ENCODE measurements at places on chromosomes 12 and 14.
A peak's percentile ranks its signal among the peaks of the same experiment; 100 is the strongest.

DNA sequence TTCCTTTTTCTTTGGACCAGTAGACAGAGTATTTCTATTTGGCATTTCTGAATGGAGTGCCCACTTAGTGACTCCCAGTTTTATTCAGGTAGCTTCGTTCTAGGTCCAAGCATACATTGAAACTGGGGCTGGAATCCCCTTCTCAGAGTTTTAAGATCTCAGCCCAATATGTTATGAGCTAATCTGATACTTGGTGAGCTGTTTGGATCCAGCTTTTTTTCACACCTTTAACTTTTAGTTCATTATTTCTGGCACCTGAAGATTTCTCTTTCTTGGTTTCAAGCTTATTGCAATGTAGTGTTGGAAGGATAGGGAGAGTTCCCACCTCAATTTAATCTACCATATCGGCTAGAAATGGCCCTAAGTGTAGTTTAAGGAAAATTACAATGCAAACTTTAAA, 53.5 kb upstream of the CCDC198 start:
- no peak for DNase-seq

DNA sequence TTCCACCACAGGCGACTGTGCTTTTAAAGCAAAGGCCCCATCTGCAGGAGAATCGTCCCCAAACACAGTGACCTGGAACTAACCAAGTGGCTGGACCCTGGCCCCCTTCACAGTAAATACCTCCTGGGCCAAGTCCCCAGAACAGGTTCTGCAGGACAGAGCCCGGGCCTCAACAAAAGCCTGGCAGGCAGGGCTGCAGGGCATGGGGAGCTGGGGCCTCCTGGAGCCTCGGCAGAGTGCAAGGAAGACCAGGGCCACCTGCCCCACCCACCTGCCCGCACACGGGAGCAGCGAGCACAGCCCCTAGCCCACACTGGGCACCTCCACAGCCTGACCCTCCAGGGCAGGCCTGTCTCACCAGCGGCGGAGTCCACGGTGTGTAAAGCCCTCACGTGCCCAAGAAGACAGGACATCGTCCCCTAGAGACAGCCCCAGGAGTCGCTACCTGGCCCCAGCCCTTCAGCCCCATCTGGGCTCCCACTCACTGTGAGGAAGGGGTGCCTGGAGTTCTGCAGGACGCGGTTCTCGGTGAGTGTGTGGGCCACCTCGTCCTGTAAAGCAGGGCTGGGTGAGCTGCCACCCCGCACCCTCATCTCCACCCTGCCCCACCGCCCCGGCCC, 21.0 kb downstream of the AKT1 start:
- DNase-seq, result no peak

GRCh38 chr12:40310211-40310610, 85.4 kb downstream of the LRRK2 start:
- DNase-seq, result no peak

DNA sequence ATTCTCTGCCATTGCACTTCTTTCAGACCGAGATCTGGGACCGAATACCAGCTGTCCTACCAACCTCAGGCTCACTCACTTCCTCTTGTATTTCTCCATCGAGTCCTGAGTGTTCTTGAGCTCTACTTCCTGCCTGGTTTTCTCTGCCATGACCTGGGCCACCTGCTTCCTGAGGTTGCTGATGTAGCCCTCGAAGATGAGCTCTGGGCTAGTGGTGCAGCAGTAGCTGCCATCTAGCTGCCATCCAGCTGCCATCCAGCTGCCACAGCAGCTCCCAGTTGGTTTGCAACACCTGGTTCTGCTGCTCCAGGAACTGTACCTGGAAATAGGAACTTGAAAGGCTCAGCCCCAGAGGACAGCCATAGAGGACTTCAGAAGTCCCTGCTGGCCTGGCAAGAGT, 15.0 kb upstream of the KRT73 start:
- no peak for DNase-seq

DNA sequence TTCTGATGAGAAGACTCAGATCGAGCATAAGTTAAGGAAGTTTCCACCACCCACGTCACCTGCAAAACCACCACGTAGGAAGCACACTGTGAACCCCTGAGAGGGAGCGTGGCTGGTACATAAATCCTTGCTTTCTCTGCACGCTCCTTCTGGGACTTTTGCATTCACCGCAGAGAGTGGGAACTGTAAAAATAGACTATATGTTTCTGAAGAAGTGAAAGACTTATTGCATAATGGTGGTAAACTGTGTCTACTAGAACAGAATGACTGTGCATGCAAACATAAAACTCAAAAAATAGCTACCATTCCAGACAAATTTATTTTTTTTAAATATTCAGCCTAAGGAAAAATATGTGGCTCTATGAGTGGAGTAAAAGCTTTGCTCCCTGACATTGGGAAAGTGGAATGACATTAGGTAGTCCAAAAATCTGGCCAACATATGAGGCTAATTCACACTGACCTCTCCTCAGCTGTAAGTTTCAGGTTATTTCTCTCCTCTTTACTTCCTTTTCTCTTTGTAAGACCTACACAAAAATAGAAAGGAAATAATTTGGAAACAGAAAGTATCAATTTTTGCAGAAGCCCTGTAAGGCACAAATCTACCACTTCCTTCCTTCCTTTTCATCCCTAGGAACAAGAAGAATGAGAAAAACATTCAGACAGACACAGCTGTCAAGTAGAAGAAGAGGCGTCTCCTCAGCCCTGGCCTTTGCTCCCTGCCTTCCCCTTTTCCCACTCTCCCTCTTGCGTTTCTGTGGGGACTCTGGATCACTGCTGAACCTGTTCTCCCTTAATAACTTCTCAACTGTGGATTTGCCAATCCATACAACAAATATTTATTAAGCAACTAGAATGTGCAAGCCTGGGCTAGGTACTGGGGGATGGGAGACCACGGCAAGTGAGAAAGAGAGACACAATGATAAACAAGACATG, 264.3 kb upstream of the FOXN3 start:
- DNase-seq, result no peak

- no peak for DNase-seq
These were observed 111.0 kb downstream of the MGAT4C start for GRCh38 chr12:86145156-86145555.

DNA sequence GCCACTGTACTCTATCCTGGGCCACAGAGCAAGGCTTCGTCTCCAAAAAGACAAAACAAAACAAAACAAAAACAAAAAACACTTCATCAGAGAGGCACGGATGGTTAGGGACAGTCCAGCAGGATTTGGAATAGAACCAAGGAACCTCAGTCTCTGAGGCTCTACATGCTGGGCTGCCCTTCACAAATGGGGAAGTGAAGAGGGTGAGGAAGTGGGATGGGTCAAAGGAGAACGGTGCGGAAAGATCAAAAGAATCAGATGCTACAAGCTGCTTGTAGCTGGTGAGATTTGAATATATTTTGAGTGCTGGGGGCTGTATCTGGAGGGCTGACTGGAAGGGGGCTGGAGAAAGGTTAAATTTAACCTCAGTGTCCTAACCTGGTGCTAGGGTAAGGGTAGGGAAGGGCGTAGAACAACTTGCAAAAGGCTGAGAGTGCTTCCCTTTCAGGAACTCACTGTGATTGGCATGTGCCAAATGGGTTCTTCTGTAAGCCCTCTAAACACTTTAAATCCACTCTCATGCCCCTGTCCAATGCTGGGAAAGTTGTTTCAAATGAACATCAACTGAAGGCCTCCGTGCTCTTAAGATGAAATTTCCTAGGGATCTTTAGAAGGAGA, 4.6 kb downstream of the FOXJ2 start:
- no peak for DNase-seq

DNA sequence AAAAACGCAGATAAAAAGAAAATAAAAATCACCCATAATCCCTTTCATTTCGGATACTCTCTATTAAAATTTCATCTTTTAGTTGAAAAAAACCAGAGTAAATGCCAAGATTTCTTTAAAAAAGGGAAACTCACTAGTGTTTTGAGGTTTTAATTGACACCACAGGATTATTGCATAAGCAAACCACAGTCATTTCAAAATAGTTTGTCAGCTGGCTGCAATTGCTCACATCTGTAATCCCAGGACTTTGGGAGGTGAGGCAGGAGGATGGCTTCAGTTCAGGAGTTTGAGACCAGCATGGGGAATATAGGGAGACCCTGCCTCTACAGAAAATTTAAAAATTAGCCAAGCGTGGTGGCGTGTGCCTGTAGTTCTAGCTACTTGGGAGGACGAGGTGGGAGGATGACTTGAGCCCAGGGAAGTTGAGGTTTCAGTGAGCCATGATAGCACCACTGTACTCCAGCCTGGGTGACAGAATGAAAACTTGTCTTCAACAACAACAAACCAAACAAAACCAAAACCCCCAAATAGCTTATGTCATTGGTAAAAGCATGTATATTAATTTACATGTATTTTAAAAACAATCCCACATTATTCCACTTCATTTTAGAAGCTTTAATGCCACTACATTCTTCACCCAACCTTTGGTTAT, 48.8 kb downstream of the SYNE2 start:
- DNase-seq, result peak; percentile 90

- DNase-seq, result peak; percentile 70
These were observed 51.5 kb downstream of the ZC3H14 start for GRCh38 chr14:88614218-88614907.

DNA sequence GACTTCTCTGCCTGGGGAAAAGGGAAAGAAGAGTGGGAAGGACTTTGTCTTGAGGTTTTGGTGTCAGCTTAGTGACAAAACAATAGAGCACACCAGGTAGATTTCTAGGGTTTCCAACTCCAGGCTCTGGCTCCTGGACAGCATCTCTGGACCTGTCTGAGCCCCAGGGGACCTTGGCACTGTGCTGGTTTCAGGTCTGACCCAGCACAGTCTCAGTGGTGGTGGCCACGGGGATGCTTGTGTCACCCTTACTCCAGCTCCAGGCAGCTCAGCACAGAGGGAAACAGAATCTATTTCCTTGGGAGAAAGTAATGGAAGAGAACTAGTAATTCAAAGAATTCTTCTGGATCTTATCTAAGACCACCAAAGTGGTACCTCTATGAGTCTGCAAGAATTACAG, 11.1 kb upstream of the CKAP4 start:
- DNase-seq, result no peak

DNA sequence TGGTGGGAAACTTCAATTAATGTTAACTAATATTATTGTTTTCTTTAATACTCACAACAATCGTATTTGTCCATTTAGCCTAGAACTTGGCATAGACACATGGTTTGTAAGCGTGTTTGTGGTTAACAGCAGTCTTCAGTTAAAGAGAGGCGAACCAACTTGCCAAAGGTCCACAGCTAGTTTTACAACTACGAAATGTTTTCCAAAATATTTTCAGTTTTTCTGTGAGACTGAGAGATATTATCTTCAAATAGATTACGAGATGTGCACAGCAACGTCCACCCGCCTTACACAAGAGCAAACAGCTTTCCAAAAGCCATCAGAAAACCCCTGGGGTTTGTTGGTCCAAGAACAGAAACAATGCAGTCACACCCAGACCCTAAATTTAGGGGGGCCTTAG, 58.6 kb upstream of the RASSF3 start:
- peak; percentile 85 for DNase-seq

DNA sequence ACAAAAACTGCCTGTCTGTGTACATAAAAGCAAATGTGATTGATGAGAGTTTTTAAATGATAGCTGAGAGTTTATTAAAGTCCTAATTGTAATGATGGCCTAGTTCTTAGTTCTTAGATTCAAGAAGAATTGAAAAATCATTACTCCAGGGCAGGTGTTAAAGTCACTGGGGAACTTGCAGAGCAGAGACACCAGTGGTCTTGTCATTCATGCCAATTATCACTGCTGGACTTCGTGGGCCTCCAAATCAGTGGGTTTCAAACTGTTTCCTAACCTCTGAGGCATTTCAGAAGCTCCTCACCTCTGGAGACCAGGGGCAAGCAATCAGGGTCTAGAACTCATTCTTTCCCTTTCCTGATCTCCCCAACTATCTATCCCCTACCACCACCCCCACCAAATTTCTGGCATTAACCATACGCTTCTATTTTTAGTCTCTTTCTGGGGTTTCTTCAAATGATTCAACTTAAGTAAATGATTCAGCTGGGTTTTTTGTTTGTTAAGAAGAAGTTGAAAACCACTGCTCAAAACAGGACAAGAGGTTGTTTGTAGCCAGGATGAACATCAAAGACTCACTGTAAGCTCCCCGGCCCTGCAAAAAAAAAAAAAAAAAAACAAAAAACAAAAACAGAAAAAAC, 80.1 kb downstream of the CEP83 start:
- DNase-seq, result no peak

DNA sequence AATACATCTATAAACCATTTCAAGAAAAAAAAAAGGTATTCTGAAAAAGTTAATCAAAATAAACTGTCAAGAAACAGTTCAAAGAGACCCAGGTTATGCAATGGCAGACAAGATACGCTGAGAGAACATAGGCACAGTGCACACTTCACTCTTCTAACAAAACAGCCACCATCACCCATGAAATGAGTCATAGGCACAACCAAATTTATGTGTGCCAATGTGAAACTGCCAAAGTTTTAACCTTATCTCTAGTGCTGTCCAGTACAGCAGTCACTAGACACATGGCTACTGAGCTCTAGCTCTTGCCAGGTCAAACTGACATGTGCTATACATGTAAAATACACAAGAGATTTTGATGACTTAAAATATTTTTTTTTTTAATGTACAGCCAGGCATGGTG, 1.4 kb downstream of the CEP128 start:
- no peak for DNase-seq

DNA sequence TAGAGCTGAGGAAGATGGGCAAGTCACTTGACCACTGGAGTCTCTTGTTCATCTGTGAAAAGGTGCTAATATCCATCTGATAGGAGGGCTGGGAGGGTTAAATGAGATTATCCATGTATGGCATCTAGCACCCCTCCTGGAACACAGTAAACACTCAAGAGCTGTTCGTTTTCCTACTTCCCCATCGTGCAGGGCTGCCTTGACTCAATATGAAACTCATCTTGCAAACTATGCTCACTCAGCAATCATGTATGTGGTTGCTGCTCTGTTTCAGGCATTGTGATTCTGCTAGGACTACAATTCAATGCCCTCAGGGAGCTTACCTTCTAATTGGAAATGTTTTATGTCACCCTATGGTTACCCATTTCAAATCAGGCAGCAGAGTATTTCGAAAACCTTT, 395.6 kb downstream of the BCAT1 start:
- no peak for DNase-seq

DNA sequence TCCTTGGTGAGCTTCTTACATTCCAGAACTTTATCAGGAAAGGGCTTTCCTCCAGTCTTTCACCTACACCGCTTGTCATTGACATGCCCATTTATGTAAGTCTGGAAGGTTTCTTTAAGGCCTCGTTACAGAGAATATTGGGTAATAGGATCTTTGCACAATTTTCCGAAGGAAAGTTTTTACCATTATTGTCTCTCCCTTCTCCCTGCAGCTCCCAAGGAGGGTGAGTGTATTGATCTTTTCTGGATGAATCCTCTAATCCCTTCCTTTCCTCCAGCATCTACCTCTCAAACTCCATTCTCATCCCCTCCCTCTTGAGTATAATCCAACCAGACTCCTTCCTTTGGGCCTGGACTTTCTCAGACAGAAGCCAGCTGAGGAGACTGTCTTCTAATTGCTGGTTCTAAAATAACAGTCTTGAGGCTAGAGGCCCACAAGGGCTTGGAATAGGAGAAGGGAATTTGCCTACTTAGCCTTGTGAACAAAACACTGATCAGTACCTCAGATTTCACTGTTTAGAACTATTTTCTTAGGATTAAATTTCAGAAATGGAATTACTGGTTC, 21.8 kb downstream of the WNK1 start:
- no peak for DNase-seq
